Renal cortex interstitium (tissue), 15 donors: ENCODE measurements at places on chromosomes 1 and 21. TPM values are rescaled to one million over a fixed set of nuclear protein-coding genes. Genes with fewer than 3 reads are reported as not detected.

Gene RUNX3
- polyA plus RNA-seq, result 0.45 TPM

Gene AMPD1
- 0.06 TPM for polyA plus RNA-seq

Gene ZBED6
- 12.0 TPM for polyA plus RNA-seq

Gene NECTIN4
- 3.5 TPM for polyA plus RNA-seq

Gene CNR2
- 0.08 TPM for polyA plus RNA-seq

Gene MAN1A2
- 41.5 TPM for polyA plus RNA-seq

Gene DNALI1
- 88.0 TPM for polyA plus RNA-seq

Gene EDN2
- polyA plus RNA-seq, result 0.51 TPM

Gene GPR52
- polyA plus RNA-seq, result not detected

Gene ELF3
- polyA plus RNA-seq, result 40.7 TPM

Gene SRP9
- polyA plus RNA-seq, result 397 TPM

Gene CYP2J2
- polyA plus RNA-seq, result 1.2 TPM

Gene RIMKLA
- 0.73 TPM for polyA plus RNA-seq

Gene BTG2
- 88.7 TPM for polyA plus RNA-seq
